ENCODE measurements at places on chromosomes 2 and 18.
A peak's percentile ranks its signal among the peaks of the same experiment; 100 is the strongest.

- DNase-seq: no peak
These were observed 118.4 kb downstream of the ARL4C start for GRCh38 chr2:234378440-234378839.

- no peak for DNase-seq
These were observed 191.7 kb upstream of the ZC3H15 start for GRCh38 chr2:186294248-186294888.

- DNase-seq: peak; percentile 22
These were observed 8.8 kb upstream of the CABLES1 start for GRCh38 chr18:23126376-23127056.

DNA sequence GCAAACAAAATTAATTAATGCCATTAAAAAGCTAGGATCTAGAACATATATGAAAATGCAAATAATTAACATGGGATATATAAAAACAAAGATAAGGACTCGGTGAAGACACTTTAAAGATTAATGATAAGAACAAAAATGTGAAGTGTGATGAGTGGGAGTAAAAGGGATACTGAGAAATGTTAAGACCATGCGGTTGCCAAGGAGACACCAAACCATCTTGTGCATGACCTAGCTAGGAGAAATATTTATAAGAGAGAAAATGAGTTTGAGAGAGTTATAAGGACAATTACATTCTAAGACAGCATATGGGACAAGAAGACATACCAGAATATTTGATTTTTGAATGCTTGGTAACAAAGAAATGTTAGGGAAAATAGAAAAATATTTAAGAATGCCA is 25.4 kb upstream of the MAP2 start:
- no peak for DNase-seq

DNA sequence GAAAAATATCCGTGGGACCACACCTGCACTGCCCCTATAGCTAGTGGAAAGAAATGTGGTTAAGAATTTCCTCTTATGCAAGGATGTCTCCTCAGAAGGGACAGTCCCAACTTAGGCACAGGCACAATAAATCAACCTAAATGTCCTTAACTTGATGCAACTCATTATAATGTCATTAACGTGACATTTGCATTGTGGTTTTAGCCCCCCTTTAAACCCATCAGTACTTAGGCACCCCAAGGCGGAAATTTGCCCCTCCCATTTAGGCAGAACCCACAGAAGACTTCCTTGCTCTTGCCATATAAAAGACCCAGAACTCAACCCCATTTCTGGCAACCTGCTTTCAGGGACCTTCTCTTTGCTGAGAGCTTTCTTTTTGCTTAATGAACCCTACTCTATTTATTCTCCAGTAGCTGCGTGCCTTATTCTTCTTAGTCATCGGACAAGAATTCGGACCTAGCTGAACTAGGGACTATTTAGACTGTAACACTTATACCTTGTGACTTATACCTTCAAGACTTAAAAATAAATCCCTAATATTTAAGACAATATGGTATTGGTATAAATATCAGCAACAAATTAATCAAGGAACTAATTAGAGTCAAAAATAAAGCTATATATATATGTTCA is 1281.6 kb upstream of the TMEFF2 start:
- no peak for DNase-seq

All from COR-L47 (cell line).